ENCODE measurements at places on chromosomes 11 and 22. TPM values are rescaled to one million over a fixed set of nuclear protein-coding genes. Genes with fewer than 3 reads are reported as not detected.

Gene PARVG
- total RNA-seq, result 0.51 TPM

Gene SCGB2A2
- not detected for total RNA-seq

Gene OR5B3
- total RNA-seq, result not detected

Gene TMEM121B
- total RNA-seq, result 0.05 TPM

Gene RIN1
- 6.7 TPM for total RNA-seq

Gene JAM3
- total RNA-seq, result 49.5 TPM

Gene UCP3
- total RNA-seq, result 0.28 TPM

Gene SCN2B
- not detected for total RNA-seq

Gene CYP2D6
- total RNA-seq, result 0.09 TPM

Gene OR4D5
- not detected for total RNA-seq

Gene PHOX2A
- total RNA-seq, result not detected

Gene DUSP8
- 0.37 TPM for total RNA-seq

Gene SEPTIN5
- total RNA-seq, result 25.3 TPM

Gene BTG4
- not detected for total RNA-seq

Gene TMEM191B
- total RNA-seq, result 1.9 TPM

Gene SCO2
- total RNA-seq, result 2.3 TPM

Gene OR56A5
- total RNA-seq, result not detected

Gene SNX15
- 13.1 TPM for total RNA-seq

Gene KLHDC7B
- not detected for total RNA-seq

Gene NTM
- 0.09 TPM for total RNA-seq

Gene NLRP14
- total RNA-seq, result not detected

Gene MS4A6A
- 6.0 TPM for total RNA-seq

Gene C11orf65
- total RNA-seq, result 0.09 TPM

Gene RHOD
- 24.5 TPM for total RNA-seq

Gene TCN2
- total RNA-seq, result 101 TPM

Gene C11orf16
- total RNA-seq, result not detected

Gene XKR3
- not detected for total RNA-seq

Gene OR2AT4
- not detected for total RNA-seq

Gene EHD1
- total RNA-seq, result 125 TPM

Gene OR52B6
- total RNA-seq, result not detected

Gene TMEM80
- 12.4 TPM for total RNA-seq

Gene GPHA2
- not detected for total RNA-seq

Gene GDPD4
- total RNA-seq, result not detected

Gene NAP1L4
- 132 TPM for total RNA-seq

Gene CARD18
- total RNA-seq, result not detected

Gene DBX1
- total RNA-seq, result not detected

Gene VSIG10L2
- not detected for total RNA-seq

Gene GRIK4
- under 0.01 TPM for total RNA-seq

Gene HPS4
- 20.0 TPM for total RNA-seq

Gene EMID1
- total RNA-seq, result 2.9 TPM

Gene HTR3A
- total RNA-seq, result not detected

Gene DKK3
- 156 TPM for total RNA-seq

Gene RIC3
- not detected for total RNA-seq

Gene CNGA4
- not detected for total RNA-seq

Gene CD248
- total RNA-seq, result 0.23 TPM

Gene OR8K3
- total RNA-seq, result not detected

Gene SPDYC
- not detected for total RNA-seq

Gene NPTXR
- 0.34 TPM for total RNA-seq

Gene MYO7A
- 7.7 TPM for total RNA-seq

Gene BIRC3
- total RNA-seq, result 3.6 TPM

Gene B3GAT1
- not detected for total RNA-seq

Gene TMEM45B
- 0.51 TPM for total RNA-seq

Gene KRTAP5-1
- not detected for total RNA-seq

Gene MFNG
- 228 TPM for total RNA-seq

Gene CHRM1
- total RNA-seq, result not detected

Gene GP1BB
- 5.3 TPM for total RNA-seq

Gene FZD4
- total RNA-seq, result 214 TPM

Gene CDC42EP1
- total RNA-seq, result 22.6 TPM

All from dermis blood vessel endothelial cell (primary cell).